ENCODE measurements at places on chromosomes 1 and 21. TPM values are rescaled to one million over a fixed set of nuclear protein-coding genes. Genes with fewer than 3 reads are reported as not detected.
A peak's percentile ranks its signal among the peaks of the same experiment; 100 is the strongest.

DNA sequence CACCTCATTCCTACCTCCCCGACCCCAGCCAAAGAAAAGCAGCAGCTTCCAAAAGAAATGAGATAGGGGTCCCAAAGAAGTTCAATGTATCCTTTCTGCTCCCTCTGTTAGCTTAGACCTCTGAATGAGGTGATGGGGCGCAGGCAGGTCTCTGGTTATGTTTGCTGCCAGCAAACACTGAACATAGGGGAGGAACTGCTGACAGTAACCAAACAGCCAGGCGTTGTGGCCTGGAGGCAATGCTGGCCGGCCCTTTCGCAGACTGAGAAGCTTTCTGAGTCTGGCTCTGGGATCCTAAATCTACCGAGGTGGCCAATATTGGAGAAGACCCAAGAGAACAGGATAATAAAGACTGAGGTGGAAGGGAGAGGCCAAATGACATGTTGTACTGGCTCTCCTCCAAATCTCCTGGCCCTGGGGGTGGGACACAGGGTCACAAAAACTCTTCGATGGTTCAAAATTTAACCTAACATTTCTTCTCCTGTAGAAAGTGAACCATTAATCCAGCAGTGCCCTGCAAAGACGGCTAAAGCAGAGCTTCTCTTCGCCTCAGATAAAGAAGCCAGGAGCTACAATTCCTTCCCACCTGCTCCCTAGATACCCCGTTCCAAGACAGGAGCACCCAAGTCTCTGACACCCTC lies 19.6 kb downstream of the SSR2 start:
- DNase-seq, result no peak

- DNase-seq, result peak; percentile 51
Observed at GRCh38 chr21:37060296-37060695, 12.6 kb downstream of the PIGP start.

DNA sequence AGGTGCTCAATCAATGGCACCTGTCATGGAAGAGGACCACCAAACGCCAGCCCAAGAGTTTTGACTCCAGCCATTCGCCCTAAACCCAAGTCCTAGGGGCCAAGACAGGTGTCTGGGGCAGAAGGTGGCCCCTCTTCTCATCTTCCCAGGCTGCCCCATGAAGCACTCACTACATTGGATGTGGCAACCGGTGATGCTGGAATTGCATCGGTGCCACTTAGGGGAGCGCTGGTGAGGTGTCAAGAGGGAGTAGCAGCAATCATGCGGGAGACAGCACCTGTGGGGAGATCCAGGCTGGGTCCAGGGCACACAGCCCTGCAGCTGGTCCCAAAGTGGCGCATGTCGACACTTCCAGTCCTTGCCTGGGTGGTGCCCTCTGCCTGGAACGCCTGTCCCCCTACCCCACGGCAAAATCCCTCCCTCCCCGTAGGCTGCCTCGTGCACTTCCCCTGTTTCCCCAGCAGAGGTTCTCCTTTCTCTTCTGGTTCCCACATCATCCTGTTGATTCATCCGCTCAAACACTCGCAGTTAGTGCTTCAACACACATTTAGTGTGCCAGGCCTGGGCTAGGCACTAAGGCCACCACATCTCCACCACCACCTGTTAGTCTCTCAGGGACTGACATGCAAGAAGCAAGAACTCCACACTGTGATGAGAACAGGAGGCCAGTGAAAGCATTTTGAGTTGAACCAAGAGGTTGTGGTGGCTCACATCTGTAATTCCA lies 18.5 kb downstream of the PLA2G2D start:
- no peak for DNase-seq

SPRR2E gene
- polyA plus RNA-seq, result 14.2 TPM

MYBPHL gene
- 0.43 TPM for polyA plus RNA-seq
